ENCODE measurements at places on chromosomes 3 and 15.

- no peak for DNase-seq
Observed at GRCh38 chr3:481680-482079, 285.1 kb downstream of the CHL1 start.

GRCh38 chr15:41474941-41475340 is 18.7 kb upstream of the ITPKA start:
- DNase-seq, result no peak

GRCh38 chr3:132569153-132569552 is 27.9 kb upstream of the ACKR4 start:
- no peak for DNase-seq

DNA sequence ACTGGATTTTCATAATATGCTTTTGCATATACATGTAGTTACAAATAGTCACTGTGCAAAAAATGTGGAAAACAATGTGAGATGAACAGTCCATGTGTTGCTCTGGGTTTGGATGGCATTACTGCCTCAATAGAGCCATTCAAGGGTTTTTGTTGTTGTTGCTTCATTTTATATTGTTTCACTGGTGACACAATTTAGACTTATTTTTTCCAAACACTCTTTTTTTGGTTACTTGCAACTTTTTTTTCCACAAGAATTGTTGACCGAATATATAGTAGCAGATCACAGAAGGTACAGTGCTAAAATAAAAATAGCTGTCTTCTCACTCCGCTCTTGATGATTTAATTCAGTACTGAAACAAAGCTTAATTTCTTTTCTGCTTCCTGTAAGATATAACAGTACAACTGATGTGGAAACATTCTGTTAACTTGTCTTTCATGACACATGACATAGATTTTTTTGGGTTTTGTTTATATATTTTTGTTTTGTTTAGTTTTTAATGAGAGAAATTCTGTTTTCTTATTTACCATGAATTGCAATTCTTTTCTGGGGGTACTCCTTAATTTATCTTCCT is 618.6 kb downstream of the NAALADL2 start:
- DNase-seq, result no peak

DNA sequence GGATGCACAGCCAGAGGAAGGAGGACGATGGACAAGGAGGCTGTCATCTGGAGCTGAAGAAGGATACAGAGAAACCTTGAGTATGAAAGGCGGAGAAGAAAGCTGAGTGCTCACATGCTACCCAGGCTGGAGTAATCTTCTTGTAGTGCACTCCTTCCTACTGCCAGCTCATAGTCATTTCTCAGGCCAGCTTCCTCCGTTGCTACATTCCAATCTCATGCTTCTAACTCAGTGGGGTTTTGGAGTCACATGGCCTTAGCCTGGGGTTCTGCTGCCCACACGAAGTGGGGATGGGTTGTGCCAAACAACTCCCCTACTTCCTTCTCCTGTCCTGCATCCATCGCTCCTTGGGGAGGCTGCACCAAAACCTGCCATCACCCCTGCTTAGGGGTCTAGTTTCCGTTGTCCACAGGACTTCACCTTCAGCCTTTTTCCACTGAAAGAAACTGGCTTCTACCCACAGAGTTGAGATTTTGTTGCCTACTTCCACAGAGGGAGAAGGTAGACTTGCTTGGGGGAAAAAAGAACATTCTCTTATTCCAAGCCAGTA is 239.9 kb downstream of the EPHB1 start:
- DNase-seq, result no peak

GRCh38 chr3:78459796-78460195 is 1308.0 kb downstream of the ROBO1 start:
- no peak for DNase-seq

DNA sequence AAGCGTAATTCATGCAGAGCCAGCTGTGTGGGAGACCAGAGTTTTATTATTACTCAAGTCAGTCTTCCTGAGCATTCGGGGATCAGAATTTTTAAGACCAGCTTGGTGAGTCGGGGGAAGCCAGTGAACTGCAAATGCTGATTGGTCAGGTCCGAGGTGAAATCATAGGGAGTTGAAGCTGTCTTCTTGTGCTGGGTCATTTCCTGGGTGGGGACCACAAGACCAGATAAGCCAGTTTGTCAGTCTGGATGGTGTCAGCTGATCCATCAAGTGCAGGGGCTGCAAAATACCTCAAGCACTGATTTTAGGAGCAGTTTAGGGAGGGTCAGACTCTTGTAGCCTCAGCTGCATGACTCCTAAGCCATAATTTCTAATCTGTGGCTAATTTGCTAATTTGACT is 228.1 kb upstream of the ATP10A start:
- DNase-seq, result no peak

DNA sequence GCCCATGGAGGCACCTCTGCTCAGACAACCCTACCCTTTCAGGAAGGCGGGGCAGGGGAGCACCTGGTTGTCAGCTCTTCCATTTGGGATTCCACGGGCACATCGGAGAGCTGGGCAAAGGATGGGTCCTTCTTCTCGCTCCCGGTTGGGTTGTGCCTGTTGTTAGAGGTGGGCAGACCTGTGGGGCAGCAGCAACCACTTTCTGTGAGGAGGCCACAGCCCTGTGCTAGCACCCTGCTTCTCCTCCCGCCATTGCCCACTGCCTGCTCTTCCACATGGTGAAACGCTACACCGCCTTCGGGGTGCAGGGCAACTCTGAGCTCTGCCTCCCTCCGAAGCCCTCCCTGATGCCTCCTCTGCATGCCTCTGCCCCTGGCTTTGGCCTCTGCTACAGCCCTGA is 7.0 kb upstream of the HHATL start:
- no peak for DNase-seq

- DNase-seq, result no peak
Observed at GRCh38 chr3:4834403-4834866, 144.8 kb upstream of the BHLHE40 start.

- DNase-seq, result no peak
Observed at GRCh38 chr3:42031808-42032480, 59.2 kb upstream of the TRAK1 start.

GRCh38 chr3:45896956-45897355 is 10.6 kb downstream of the CCR9 start:
- DNase-seq, result no peak

DNA sequence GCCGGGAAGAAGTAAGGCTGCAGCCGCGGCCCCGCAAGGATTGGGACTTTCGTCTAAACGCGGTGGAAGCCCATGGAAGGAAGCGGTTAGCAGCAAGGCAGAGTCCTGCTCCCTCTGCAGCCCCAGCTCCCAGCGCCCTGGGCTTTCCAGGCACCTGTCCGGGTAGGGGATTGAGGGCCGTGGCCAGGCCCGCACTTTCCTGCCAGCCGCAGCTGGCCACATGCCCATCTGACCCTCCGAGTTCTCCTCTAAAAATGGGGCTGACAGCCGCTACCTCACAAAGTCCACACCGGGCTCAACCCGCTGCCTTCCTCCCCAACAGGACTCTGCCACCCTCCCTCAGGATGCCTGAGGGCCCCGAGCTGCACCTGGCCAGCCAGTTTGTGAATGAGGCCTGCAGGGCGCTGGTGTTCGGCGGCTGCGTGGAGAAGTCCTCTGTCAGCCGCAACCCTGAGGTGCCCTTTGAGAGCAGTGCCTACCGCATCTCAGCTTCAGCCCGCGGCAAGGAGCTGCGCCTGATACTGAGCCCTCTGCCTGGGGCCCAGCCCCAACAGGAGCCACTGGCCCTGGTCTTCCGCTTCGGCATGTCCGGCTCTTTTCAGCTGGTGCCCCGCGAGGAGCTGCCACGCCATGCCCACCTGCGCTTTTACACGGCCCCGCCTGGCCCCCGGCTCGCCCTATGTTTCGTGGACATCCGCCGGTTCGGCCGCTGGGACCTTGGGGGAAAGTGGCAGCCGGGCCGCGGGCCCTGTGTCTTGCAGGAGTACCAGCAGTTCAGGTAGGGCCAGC is 1.9 kb downstream of the NEIL1 start:
- no peak for DNase-seq

GRCh38 chr15:42858540-42858939 is 62.0 kb downstream of the TTBK2 start:
- no peak for DNase-seq

DNA sequence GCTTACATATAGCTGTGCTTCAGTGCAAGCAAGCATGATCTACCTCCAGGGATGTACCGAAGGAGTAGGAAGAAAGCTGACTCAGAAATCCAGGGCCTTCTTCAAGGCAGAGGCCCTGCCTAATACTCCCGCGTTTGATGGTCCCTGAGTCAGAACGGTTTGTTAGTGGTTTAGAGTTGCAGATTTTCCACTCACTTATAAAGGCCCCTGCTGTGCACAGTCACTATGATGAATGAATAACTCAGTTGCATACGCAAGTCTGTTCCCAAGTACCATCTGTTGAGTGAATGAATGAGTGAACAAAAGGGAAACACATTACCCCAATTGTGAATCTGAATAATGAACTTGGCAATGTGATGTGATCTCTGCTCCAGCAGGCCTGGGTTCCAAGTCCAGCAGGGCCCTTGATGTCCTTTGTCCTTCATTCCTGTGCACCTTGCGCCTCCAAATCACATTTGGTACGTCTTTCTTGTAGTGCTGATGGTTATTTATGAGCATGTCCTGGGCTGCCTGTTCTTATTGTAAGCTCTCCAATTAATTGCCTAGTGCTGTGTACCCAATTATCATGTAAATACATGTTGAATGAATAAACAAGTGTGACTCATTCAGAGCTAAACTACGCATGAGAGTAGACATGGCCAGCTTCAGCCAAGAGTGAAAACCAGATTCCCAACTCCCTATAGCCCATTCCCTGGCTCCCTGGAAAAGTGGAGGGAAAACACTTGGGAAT is 85.3 kb upstream of the LIMD1 start:
- no peak for DNase-seq

DNA sequence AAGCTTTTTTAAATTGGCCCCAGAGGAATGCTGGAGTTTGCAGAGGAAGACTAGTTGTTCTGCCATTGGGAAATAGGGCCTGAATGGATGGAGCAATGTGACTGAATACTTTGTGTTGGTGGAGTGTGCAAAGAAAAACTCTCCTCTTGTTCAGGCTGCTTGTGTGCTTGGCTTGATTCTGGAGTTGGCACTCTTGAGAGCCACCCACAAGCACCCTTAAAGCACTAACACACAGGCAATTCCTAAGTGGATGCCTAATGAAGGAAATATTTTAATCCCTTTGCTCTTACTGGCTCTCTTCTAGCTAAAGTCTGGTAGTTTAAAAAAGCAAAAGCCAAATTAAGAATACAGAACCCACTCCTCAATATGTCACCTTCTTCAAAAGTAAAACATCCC is 304.4 kb upstream of the C2CD4B start:
- no peak for DNase-seq

DNA sequence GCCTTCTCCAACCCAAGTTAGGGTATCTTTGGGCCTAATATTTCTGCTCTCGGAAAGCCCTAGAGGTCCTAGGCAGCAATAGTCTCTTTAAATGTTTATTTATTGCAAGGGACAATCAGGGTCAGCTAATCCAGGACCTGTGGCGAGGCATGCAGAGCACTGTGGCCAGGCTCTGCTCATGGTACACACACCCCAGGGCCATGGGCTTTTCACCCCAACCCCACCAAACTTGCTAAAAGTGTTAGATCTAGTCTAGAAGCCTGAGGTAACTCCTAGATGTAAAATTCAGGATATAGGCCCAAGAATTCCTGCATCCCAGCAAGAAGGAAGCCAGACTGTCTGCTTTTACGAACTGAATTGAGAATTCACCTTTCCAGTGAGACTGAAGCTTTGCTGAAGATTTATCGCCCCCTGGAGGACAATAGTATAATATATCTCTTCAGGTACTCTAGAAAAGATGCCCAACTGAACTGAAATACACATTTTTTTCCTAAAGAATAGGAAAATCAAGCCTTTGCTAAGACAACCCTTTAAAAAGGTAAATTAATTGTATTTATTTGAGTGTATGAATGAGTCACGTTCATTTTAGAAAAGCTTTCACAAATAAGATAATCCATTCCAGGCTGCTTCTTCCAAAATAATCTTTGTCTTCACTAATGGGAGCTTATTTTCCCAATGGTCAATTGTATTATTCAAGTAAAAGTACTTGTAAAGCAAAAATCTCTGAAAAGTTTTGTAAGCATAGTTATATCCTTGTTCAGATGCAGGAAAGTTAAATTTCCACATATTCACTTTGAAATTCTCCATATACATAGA is 89.8 kb downstream of the LRRC3B start:
- no peak for DNase-seq

- DNase-seq, result no peak
Observed at GRCh38 chr3:12265508-12265907, 23.4 kb upstream of the PPARG start.

DNA sequence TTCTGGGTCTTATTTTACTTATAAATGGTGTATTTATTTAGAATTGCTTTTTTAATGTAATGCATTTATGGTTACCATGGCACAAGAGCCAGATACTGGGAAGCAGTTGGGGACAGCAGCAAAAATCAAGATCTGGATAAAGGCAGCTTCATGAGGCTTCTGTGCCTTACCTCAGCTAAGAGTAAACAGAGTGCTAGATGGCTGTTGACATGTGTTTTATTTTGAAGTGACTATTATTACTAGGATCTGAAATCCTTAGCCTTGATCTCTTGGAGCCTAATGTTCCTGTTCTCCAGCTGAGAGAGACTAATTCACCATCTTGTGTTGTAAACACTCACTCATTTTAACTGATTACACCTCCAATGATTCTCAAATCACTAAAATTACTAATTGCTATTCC is 317.8 kb downstream of the LPP start:
- DNase-seq, result no peak

GRCh38 chr15:31338879-31339557 is 12.4 kb downstream of the KLF13 start:
- no peak for DNase-seq

DNA sequence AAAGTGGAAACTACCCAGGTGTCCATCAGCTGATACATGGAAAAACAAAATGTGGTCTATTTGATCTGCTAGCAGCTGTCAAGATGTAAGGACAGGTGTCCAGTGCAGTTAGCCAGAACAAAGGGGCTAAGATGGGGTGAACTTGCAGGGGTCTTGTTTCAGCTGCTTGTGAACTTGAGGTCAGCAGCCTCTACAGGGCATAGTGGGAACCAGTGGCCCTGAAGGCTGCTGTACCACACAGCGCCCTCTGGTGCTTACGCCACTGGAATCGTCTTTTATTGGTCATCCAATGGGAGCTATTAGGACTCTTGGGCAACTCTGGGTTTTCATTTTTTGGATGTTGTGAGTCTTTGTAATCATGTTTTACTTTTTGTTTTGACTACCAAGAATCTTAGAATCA is 62.2 kb upstream of the CTSH start:
- no peak for DNase-seq

DNA sequence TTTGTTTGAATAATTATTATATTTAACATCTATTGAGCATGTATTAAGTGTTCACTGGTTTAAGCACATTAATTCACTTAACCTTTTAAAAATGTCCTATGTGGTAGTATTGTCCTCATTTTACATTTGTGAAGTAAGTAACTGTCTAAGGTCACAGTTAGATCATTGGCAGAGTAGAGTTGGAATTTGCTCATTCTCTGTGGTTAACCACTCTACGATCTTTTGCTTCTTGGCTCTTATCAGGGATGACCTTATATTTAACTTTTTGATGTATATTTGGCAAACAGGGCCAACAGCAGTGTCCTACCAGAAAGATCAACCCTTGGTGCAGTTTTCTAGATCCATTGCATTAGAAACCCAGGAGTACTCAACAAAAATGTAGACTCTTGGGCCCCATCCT is 34.0 kb downstream of the PXK start:
- no peak for DNase-seq

- DNase-seq, result no peak
Observed at GRCh38 chr15:79008659-79009058, 63.8 kb upstream of the CTSH start.

All from stimulated activated CD8-positive, alpha-beta memory T cell treated with anti-CD3 and anti-CD28 coated beads, Interleukin-4, amount 100 ng/mL, for 1 hour (primary cell).